ENCODE measurements at places on chromosomes 2 and 18.

DNA sequence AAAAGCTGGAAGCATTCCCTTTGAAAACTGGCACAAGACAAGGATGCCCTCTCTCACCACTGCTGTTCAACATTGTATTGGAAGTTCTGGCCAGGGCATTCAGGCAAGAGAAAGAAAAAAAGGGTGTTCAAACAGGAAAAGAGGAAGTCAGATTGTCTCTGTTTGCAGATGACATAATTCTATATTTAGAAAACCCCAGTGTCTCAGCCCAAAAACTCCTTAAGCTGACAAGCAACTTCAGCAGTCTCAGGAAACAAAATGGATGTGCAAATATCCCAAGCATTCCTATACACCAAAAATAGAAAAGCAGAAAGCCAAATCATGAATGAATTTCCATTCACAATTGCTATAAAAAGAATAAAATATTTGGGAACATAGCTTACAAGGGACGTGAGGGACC, 11.1 kb downstream of the SLC8A1 start:
- no peak for DNase-seq

DNA sequence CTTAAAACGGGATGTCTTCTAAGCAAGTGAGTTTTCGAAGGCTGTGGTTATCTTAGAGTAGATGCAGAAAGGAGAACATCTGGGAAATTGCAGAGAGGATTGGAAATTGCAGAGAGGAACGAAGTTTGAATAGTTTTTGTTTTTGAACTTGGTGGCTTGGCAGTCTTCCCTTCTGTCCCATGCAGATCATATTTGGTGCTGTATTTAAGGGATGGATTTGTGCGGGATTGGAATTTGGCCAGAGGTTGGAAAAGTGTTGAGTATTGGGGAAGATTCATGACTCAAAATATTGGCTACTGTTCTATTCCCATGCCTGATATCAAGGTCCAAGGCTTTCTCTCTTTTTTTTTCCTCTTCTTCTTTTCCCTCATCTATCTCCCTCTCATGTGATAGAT, 18.2 kb downstream of the PTPRM start:
- no peak for DNase-seq

- DNase-seq, result no peak
Observed at GRCh38 chr18:2920027-2920426, 73.2 kb downstream of the EMILIN2 start.

DNA sequence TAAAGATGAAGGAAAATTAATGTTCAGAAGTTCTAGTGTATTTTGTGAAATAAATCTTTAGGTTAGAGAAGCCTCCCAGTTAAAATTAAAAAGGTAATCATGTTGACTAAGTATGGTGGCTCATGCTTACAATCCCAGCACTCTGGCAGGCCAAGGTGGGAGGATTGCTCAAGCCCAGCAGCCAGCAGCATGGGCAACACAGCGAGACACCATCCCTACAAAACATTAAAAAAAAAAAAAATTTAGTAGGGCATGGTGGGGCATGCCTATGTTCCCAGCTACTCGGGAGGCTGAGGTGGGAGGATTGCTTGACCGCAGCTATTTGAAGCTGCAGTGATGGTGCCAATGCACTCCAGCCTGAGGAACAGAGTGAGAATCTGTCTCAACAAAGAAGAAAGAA, 17.9 kb downstream of the XPO1 start:
- no peak for DNase-seq

DNA sequence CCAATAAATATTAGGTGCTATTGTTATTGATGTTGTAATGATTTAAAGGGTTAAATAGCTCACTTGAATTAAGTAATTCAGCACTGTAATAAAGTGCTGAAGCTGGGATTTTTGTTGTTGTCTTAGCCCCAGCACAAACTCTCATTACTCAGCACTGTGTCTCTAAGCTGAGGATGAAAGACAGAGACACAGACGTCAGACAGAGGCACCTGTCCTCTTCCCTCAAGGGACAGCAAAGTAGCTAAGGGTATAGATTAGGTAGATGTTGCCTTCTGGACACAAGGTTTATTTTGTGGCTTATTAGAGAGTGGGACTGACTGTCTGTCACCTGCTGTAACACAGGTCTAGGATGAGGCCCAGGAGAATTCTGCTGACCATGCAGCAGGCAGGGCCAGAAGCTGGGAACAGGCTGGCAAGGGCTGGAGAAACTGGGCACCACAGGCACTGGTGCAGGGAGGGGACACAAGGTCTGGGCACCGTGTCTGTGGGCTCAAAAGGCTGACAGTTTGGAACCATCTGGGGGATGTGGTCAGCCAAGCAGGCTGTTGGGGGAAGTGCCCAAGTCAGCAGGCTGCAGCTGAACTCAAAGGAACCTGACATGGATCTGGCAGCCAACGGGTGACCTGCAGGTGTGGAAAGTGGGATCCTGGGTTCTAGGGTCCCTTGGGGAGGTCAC, 20.0 kb upstream of the PTPN4 start:
- DNase-seq, result no peak

- DNase-seq, result no peak
Observed at GRCh38 chr2:158357699-158358098, 98.9 kb downstream of the CCDC148 start.

DNA sequence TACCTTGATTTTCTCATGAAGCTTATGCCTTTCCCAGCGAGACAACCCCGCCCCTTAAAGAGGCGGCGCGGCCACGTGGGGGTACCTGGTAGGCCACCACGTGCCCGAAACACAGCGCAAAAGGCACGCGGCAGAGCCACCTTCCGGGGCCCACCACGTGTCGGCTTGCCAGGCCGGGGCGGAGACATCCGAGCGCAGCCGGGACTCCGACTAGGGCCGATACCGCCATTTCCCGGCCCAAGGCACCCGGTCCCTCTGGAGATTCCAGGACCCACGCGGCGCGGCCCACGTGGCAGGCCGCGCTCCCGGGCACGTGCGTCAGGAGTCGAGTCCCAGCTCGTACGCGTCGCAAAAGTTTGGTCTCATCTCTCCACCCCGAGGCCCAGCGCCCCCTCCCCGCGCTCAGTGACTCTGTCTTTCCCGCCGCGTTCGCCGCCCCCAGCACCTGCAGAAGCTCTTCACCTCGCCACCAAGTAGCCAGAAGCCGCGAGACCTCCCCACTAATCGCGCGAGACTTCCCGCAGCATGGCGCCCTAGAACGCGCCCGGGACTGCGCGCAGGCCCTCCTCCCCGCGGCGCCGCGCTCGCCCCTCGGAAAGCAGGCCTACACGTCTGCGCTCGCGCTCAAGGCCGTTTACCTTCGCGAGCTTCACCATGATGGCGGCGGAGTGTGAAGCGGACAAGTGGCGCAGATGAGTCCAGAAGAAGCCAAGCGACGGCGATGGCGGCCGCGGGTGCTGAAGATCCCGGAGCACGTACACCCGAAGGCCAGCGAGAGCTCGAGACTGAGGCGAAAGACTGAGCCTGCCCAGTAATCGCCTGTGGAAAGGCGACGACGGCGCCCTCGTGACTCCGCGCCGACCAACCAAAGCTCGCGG, at the start of gene NCL:
Gene NCL, minus strand, starts transcription at position 787 of the 878 bp plus-strand sequence. Its CDS starts 131 bp downstream, at position 656.
- DNase-seq, result peak; percentile 90

DNA sequence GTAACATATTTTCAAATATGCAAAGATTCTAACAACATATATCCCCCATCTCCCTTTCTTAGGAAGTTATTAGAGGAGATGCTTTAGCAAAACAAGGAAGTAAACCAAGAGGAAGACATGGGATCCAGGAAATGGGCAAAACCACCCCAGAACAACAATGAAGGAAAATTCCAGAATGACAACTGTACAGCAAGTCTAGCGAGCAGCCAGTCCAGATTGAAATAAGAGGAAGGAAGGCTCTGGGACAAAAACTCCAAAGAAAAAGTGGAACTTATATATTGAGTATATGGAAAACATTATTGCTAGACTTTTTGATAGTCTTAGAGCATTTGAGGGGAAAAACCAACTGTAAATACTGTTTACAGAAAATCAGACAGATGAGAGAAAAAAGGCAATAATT, 2.9 kb upstream of the ARPC2 start:
- no peak for DNase-seq

GRCh38 chr2:215500466-215500865, 64.6 kb upstream of the FN1 start:
- DNase-seq, result no peak
